Fibroblast of pulmonary artery (primary cell): ENCODE measurements at places on chromosomes 11 and 22.

DNA sequence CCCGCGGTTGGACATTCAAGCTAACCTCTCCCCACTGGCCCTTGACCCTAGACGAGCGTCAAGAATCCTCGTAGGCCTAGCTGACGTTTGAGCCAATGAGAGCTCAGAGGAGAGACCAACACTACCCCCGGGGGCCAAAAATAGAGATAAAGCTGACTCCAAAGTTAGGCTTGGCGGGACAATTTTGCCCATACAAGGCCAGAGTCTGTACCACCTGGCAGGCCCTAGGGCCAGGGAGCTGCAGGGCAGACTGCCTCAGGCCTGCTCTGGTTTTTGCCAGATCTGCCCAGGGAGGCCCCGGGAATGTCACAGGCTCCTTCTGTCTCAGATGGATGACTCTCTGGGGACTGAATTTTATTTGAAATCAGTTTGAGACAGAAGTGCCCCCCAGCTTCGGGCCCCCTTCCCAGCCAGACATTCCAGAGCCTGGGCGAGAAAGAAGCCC lies 40.8 kb upstream of the ACCSL start:
- DNase-seq = no peak

- no peak for DNase-seq
Observed at GRCh38 chr11:12187399-12187798, 77.0 kb downstream of the MICAL2 start.

GRCh38 chr11:27028561-27028965 lies 12.1 kb upstream of the BBOX1 start:
- peak; percentile 25 for DNase-seq

- DNase-seq = no peak
Observed at GRCh38 chr11:64244107-64244506, 2.6 kb downstream of the PPP1R14B start.

- DNase-seq = no peak
Observed at GRCh38 chr22:41910050-41911000, 4.5 kb downstream of the SHISA8 start.

DNA sequence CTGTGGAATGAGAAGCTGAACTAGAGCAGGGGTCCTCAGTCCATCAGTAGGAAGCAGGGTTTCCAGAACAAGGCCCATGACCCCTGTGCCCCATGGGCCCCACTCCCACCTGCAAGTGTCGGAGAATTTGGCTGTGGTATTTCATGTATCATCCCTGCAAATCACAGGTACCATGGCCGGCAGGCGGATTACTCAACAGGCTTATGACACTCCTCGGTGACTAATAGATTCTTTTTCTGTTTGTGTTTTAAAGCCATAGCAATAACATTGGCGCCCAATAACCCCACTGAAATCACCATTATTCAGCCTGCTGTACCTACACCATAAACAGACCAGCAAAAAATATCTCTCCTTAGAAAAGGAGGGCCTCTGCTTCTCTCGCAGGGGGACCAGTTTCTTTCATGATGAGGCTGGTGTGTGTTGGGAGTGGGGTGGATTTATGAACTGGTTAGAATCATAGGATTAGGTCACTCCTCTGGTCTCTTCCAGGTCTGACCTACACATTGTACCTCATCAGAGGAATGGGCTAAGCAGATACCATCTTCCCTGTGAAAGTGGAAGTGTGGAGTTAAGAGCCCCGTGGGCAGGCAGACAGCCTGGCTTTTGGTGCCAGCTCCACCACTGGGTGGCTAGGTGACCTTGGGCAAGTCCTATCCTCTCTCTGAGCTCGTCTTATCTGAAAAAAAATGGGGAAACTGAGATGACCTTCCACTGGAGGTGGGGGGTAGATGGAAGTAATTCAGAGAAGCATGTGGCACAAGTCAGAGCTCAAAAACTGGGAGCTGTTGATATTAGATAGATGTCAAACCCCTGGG lies 60.2 kb upstream of the WNT11 start:
- peak; percentile 78 for DNase-seq

- DNase-seq = no peak
Observed at GRCh38 chr22:49554741-49555140, 272.9 kb downstream of the BRD1 start.

GRCh38 chr22:30946354-30946753 lies 22.2 kb downstream of the MORC2 start:
- no peak for DNase-seq

- DNase-seq = no peak
Observed at GRCh38 chr11:2358754-2359442, 18.2 kb upstream of the CD81 start.
